ENCODE measurements at places on chromosomes 3 and 15. TPM values are rescaled to one million over a fixed set of nuclear protein-coding genes. Genes with fewer than 3 reads are reported as not detected.

GRCh38 chr3:9917820-9918219 is 922 bp downstream of the IL17RC start:
- no peak for DNase-seq

DNA sequence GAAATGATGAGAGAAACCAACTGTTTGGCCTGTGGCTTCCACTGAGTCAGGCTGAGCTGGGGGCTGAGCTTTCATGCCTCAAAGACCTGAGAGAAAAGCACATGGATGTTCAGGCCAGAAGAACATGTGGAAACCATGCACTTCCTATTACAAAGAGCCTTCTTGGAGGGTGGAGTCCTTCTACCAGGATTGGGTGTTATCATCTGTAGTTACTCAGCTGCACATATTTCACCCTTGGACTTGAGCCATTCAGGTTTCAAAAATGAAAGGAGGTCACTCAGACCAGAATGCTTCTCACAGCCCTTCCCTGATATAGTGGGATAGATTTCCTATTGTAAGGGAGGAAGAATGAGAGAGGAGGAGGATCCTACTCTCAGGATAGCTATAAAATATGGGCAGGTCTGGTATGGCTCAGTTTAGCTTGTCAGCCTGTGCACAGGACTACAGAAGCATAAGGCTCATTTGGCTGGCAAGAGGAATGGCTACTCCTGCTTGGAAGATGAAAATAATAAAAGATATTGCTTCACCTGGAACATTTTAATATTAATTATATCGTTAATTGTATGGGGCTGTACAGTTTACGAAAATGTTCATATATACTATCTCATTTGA is 173.6 kb upstream of the TMC3 start:
- DNase-seq = no peak

GRCh38 chr3:110383356-110383755 is 688.3 kb upstream of the NECTIN3 start:
- DNase-seq = no peak

DNA sequence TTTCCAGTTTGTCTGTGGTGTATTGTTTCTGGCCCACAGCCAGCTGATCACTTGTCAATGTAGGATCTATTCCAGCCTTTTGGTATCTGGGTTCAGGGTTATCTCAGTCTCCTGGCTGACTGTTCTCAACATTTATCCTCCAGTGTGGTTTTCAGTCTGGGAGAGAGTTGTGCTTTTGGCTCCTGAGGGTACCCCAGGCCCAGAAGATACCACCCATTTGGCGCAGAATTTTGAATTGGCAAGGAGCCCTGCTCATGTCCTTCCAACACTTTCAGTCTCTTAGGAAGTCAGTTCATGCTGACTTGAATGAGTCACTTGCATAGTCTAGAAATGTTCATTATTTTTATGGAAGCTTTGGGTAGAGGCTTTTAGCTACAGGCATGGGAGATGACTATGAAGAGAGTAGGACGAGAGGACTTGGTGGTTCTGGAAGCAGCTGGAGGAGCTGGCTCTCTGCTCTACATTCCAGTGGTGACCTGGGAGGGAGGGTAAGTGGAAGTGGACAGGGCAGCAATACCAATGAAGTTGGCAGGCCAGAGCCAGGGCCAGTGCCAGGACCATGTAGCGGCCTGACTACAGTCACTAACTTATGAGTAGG is 7.2 kb downstream of the POLR2H start:
- DNase-seq = peak; percentile 84

GRCh38 chr3:129435367-129435766 is 4.4 kb downstream of the MBD4 start:
- no peak for DNase-seq

- no peak for DNase-seq
Measured at GRCh38 chr3:177498037-177498857, 301.0 kb upstream of the TBL1XR1 start.

GRCh38 chr3:86930831-86931230 is 60.1 kb downstream of the VGLL3 start:
- DNase-seq = no peak

GRCh38 chr15:36814708-36815107 is 235.3 kb downstream of the CDIN1 start:
- DNase-seq = no peak

- DNase-seq = no peak
Measured at GRCh38 chr3:43043071-43043766, 62.7 kb downstream of the POMGNT2 start.

GRCh38 chr15:27782125-27782524 is 317.0 kb downstream of the OCA2 start:
- DNase-seq = no peak

DNA sequence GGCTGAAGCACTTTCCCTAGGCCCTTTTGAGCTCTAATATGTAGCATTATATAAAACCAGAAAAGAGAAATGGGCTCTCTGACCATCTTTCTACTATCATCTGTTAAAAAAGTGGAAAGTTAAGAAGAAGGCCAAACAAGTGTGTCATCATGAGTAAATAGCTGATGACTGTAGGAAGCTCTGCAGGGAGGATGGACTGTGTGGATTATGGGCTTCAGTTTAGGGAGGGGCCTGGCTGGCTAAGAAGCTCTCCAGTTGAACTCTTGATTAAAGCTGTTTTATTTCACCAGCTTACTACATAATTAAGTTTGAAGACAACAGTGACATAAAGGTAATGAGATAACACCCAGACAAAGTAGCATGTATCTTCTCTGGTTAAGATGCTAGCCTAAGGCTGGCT is 30.6 kb downstream of the INTS14 start:
- DNase-seq = no peak

GRCh38 chr3:190338717-190339116 is 16.5 kb upstream of the CLDN1 start:
- no peak for DNase-seq

DNA sequence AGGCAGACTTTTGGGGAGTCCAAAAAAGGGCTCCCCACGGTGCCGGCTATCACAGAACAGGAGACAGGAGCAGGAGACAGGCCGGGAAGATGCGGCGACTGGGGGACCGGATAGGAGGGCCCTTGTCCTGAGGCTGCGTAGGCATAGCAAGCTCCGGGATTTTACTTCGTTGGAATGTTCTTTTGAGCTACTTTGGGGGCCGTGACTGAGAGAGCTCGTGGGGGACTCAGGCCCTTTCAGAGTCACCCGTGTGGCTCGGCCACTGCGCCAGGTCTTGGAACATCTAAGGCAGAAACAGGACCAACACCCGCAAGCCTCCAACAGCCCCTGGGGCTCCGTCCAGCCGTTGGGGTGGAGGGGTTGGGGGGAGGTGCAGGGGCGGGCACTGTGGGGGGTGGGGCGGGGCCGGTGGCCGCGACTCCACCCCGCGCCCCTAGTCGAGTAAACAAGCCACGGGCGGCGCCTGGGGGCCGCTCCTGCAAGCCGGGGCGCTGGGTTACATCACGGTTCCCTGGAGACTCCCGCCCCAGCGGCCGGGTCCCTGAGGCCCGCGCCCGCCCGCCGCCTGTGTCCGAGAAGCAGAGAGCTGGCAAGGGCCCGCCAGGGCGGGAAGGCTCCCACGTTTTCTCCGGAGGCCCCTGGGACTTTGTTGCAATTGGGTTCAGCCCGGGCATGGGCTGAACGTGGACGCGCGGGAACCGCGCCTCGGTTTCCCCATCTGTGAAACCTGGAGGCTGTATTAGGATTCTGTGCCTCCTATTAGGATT is 23.3 kb upstream of the C15orf39 start:
- DNase-seq = peak; percentile 84

DNA sequence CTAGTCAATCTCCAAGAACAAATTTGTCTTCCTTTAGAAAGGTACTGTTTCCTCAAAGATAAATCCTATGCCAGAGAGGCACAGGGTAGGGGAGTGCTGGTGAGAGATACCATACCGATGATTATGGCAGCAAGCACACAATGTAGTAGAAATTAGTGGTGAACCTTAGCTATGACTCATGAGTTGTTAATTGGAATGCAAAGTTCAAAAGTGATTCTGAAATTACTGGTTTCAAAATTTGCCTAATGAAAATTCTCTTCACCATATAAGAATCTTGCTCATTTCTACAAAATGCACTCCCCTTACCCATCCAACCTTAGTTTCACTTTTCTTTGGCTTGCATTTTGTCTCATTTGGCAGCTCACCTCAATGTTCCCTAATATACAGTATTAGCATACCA is 139.5 kb upstream of the SLC2A2 start:
- DNase-seq = no peak

DNA sequence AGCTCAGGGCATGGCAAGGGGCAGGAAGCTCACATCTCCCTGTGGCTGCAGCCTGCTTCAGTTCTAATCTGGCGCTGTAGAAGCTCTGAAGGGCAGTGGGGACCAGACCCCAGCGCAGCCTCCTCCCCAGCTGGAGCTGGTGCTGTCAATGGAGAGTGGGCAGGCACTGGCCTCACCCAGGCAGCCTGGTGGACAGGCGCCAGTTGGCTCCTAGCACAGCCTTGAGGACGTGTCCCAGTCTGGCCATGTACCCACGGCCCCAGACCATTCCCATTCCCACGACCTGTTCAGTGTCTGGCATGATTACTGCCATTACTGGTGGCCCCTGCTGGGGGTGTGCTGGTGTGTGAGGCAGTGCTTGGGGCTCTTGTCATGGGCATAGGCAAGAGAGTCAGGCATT is 16.3 kb downstream of the TYRO3 start:
- DNase-seq = peak; percentile 66

DNA sequence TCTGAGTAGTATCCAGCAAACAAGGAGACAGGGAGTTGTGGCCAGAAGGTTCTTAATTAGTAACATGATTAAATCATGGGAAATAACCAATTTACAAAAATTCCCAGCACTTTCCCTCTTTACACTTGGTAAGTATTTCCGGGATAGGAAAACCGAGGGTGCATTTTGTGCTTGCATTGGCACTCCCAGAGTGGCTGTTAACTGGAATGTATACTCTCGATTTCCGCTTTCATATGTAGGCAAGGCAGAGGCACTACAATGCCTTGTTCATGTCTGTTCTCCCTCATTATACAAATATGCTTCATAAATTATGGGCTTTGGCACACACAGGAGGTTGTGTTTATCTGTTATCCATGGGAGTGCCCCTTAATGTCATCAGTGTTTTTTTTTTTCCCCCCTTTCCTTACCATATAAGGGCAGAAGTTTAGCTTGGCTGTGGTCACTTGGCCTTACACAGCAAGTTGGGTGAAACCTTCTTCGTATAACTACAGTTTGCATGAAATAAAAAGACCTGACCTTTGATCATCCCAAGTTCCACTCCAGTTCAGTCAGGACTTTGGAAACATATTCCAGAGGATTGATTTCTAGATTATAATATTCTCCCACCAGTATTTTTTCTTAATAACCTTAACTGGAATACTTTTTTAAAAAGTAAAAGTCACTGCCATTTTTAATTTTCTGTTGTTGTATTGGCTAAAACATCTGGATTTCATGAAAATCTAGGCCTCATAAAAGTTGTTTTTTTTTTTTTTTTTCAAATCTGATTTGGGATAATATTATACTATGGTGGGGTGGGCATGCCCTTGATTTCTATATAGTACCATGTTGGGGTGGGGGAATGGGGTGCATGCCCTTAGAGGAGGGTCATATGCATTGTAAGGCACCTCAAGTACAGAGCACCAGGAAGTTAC is 8.9 kb downstream of the TPM1 start:
- no peak for DNase-seq

DNA sequence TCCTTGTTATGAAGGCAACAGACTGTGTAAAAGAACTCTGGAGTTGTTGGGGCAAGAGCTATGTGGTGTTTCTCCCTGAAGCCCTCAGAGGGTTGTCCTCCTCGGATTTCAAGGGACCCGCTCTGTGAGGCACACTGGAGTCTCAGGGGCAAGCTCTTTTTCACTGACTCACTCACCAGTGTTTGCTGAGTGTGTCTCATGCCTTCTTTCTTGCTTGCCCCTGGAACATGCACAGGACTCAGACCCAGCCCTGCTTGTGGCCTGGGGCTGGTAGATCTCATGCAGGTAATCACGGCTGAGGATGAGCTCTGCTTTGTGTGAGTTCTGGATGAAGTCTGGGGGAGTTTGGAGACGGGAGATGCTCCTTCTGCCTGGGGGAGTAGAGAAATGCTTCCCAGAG is 93.7 kb downstream of the CACNA1D start:
- no peak for DNase-seq

GRCh38 chr3:177725165-177725564 is 527.9 kb upstream of the TBL1XR1 start:
- DNase-seq = no peak

DNA sequence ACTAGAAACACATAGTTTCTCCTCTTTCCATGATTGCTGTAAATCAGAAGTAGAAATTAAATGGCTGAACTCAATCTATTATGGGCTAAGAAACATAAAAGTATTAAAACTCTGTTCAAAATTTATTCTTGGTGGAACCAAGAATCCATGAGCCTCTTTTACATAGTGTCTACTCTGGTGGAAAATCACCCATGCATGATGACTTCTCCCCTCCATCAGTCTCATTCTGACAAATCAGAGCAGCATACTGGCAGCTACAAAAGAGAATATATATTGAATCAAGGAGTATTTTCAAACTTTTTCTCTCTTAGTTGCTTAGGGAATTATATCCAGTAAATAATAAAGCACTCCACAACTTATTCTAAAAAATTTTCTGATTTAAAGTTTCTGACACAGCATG is 536.9 kb upstream of the CCDC54 start:
- no peak for DNase-seq

DNA sequence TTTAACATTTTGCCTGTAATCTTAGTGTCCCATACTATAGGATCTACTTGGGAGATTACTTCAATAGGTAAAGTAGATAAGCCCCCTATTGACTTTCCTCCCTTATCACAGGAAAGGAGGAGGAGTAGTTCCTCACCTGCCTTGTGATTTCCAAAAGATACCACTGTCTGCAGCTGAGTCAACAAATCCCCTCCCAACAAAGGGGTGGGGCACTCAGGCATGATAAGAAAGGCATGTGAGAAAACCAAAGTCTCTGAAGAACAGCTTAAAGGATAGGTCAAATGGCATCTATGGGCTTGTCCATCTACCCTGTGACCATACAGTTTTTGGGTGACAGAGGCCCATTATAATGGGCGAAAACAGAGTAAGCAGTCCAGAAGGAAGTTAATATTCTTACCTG is 71.3 kb upstream of the WNT7A start:
- DNase-seq = no peak

DNA sequence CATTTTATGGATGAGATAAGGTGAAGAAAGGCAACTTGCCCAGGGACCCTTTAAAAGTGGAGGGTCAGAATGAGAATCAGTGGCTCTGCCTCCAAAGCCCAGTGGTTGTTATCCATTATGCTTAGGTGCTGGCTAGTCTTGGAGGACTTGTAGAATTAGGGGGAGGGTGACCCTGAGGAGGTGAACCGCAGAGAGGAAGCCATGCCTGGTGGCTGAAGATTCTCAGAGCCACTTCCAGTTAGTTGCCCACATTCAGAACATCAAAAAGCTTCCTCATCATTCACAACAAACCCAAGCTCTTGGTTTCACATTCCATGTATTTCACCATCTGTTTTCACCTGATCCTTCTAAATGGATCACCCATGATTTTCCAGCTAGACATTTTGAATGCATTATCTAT is 11.2 kb downstream of the EBLN2 start:
- DNase-seq = no peak

Gene FRMD4B
- 34.9 TPM for total RNA-seq

Gene GOLGA8O
- 2.0 TPM for total RNA-seq

Gene RTP4
- total RNA-seq = 3.0 TPM

Gene SLC49A4
- total RNA-seq = 7.0 TPM

Gene FMN1
- 20.2 TPM for total RNA-seq

Gene GATA2
- total RNA-seq = 11.9 TPM

Gene DPPA4
- total RNA-seq = not detected

Gene GOLGA8A
- total RNA-seq = 43.5 TPM

Gene GOLGA6B
- total RNA-seq = not detected

Gene GASK1A
- total RNA-seq = 80.1 TPM

All from posterior vena cava (tissue), 2 donors.